ENCODE measurements at places on chromosomes 1 and 21.

GRCh38 chr1:172356620-172357019, 63.9 kb upstream of the C1orf105 start:
- DNase-seq = no peak

GRCh38 chr1:59271561-59272260, 25.2 kb upstream of the FGGY start:
- no peak for DNase-seq

GRCh38 chr1:226681652-226682493, 57.2 kb downstream of the ITPKB start:
- DNase-seq = no peak

DNA sequence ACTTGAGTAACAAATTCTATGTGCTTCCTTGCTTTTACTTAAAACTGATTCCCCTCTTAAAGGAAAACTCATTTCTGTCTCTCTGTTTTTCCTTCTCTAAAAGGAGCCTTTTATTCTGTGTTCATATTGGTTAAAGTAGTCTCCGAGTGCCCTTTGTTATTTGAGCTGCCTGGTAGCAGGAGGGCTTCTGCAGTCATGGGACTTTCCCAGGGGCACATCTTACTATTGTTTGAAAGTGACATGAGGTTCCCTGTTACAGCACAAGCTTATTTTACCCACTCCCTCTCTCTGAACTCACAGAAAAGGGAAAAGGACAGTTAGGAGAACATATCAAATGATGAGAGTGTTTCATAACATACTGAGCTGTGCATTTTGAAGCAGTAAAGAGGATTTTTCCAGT, 58.1 kb upstream of the ANGPTL1 start:
- no peak for DNase-seq

DNA sequence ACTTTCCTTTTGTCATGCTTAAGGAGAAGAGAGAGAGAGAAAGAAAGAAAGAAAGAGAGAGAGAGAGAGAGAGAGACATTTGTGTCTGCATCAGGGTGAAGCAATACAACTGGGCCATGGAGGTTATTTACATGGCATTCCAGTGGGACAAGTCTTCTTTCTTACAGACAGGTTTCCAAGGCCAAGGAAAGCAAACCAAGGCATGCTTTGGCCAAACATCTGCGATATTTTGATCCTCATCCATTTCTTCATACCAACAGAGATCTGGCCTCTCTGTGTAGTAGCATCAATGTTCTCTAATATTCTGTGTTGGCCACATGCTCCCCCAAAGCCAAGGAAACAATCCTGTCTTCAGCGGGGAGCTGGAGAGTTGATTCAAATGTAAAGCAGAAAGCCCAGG, 292.1 kb downstream of the SETD4 start:
- no peak for DNase-seq

DNA sequence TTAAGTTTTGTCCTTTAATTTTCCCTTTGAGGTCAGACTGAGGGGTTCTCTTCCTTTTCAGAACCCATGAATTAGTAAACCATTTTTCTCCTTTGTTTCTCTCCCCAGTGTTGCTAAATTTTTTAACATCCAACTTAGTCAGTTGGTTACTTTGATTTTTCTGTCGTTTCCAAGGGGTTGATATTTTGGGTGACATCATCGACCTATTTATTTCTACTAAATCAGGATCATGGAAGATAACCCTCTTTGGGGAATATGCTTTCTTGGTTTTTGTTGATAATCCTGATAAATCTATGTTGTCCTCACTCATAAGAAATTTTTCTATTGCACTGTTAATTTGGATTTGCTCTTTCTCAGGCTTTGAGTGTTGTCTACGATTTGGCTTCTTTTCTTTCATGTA, 40.9 kb downstream of the LRRC53 start:
- no peak for DNase-seq

GRCh38 chr1:150961756-150962155, 12.9 kb downstream of the CERS2 start:
- DNase-seq = no peak

DNA sequence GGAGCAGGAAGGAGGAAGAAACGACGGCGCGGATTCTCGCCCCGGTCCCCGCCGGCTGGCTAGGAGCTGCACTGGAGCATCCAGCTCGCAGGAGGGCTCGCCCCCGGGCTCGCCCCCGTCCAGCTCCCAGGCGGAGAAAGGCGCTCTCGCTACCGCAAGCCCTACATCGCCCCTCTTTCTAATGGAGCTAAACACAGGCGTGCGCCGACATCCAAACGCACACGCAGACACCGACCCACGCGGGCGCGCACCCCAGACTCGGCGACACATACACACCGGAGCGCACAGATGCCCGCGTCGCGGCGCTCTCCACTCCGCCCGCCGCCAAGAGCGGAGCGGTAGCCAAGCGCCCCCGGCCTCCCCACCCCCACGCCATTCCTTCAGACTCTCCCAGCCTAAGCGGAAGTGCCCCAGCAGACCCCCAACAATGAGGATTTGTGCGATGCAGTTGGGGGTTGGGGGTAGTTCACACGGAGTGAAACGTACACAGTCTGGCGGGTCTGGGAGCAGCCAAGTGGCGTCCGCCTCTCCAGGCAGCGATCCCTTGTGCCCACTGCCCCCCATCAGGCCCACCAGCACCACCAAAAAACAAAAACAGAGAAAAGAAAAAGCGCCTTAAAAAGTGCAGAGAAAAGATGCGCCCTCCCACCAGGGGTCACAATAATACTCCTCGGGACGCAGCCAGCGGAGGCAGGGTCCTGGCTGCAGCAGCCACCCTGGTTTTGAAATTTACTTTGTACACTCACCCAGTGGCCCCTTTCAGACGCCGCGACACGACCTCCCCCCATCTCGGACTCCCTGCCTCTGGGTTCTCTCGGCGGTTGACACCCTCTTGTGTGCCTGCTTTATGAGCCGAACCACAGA, 1.4 kb downstream of the DAB1 start:
- no peak for DNase-seq

- no peak for DNase-seq
Observed at GRCh38 chr1:164673584-164674214, 114.7 kb downstream of the PBX1 start.

GRCh38 chr1:107867897-107868296, 97.1 kb downstream of the VAV3 start:
- DNase-seq = no peak

DNA sequence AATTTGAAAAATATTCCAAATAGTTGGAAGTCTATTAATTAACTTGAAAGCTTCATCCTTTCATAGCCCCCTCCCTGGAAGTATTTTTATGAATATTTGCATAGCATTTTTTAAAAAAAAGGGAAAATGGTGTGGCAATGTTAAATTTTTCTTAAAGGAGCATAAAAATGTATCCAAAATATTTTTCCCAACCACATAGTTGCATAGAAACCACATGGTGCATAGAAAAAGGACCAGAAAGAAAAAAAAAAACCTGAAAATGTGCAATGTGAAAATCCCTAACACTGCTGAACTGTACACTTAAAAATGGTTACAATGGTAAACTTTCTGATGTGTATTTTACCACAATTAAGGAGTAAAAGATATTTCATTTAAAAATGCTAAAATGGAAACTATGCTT, 8.0 kb downstream of the C1orf167 start:
- no peak for DNase-seq
